Ammon's horn (tissue), 1 donor: ENCODE measurements at places on chromosomes 13 and 19.
A peak's percentile ranks its signal among the peaks of the same experiment; 100 is the strongest.

GRCh38 chr19:15869109-15869555, 28.7 kb downstream of the CYP4F2 start:
- DNase-seq, result peak; percentile 69

DNA sequence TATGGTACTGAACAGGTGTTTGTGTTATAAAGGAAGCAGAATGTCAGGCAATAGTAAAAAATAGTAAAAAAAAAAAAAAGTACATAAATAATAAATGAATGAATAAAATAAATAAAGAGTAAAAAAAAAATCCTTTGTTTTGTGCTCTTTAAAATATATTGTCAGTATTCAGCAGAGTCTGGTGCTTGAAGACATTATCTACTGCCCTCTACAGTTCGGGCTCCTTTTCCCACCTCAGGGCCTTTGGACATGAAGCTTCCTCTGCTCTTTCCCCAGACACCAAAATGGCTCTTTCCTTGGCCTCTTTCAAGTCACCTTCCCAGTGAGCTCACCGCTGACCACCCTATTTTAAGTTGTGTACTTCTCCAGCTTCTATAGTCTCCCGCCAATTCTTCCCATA, 137.5 kb downstream of the TNFRSF19 start:
- no peak for DNase-seq

DNA sequence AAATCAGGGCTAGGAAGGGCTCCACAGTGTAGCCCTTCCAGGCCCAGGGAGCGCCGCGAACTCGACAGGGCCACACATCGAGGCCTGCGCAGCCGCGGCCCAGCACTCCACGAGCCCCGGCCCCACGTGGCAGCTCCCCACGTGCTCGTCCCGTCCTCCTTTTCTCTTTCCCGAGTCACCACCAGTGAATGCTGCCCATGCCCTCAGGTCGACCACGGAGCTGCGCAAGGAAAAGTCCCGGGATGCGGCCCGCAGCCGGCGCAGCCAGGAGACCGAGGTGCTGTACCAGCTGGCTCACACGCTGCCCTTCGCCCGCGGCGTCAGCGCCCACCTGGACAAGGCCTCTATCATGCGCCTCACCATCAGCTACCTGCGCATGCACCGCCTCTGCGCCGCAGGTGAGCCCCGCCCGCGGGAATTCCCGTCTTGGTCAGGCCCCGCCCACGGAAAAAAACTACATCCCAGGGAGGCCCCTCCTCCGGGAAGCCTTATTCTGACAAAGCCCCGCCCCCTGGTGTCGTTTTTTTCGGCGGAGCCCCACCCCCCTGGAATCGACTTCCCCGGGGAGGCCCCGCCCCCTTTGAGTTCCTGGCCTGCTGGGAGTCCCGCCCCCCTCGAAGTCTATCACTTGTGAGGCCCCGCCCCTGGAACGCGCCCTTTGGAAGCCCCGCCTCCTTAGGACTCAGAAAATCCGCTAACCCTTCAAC, 7.0 kb downstream of the HIF3A start:
- DNase-seq, result no peak

- peak; percentile 92 for DNase-seq
Observed at GRCh38 chr19:10644260-10645007, 9.7 kb upstream of the ILF3 start.

- DNase-seq, result no peak
Observed at GRCh38 chr13:109157275-109157674, 527.9 kb downstream of the MYO16 start.

DNA sequence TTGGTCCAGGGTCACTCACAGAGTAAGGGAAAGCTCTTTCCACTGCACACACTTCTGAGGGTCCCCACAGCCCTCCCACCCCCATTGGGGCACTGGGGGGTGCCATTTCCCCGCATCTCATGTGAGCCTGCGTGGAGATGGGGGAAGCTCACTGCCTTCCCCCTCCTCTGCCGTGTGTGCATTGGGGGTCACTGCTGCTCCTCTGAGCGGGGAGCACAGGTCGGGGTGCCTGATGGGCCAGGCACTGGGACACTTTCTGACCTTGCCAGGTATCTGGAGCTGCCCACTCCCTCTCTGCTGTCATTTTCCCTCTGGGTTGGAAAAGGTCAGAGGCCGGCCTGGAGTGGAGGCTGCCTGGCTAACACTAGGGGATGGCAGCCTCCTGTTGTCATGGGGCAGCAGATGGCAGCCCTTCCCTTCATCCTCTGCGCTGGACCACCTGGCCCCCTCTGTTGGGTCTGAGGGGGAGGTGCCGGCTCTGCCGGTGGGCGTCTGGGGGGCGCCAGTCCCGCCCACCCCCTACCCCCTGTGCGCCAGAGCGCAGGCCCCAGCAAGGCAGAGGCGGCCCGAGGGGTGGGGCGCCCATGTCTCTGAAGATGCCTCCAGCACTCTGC, 9.1 kb downstream of the SSBP4 start:
- no peak for DNase-seq
